Right ventricle myocardium inferior (tissue), 1 donor: ENCODE measurements at places on chromosomes 7 and 10. TPM values are rescaled to one million over a fixed set of nuclear protein-coding genes. Genes with fewer than 3 reads are reported as not detected.

Gene CNPY1
- not detected for total RNA-seq

Gene AASS
- total RNA-seq, result 19.2 TPM

Gene RADIL
- 3.9 TPM for total RNA-seq

Gene SMO
- 4.6 TPM for total RNA-seq

Gene KEL
- 0.62 TPM for total RNA-seq

Gene HABP2
- total RNA-seq, result not detected
